Activated naive CD4-positive, alpha-beta T cell treated with anti-CD3 and anti-CD28 coated beads for 36 hours (primary cell): ENCODE measurements at places on chromosomes 16 and 17.

DNA sequence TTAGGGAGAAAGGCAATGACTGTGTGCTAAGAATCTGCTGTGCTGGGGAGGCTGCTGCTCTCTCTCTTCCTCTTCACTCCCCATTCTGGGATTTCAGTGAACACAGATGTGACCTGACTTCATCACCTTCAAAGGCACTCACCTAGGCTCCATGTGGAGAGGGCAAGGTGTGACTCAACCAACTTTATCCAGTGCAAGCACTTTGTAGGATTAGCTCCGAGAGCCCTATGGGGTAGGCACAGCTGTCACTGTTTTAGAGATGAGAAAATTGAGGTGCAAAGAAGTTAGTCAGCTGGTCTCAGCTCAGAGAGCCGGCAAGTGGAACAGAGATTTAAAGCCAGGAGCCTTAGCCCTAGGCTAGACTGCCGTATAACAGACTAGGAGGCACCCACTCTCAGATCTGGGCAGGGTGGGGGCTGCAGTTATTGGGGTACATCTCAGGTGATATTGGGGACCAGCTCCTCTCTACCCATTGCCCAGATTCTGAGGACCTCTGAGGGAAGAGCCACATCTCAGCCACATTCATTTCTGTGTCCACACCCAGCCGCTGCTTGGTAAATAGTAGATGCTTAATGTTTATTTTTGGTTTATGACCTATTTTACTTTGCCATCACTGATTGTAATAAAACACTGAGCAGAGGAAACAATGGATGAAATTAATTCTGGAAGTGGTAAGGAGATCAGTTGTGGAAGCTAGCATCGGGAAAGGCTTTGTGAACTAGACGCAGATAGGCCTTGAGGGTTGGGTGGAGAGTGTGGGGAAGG lies 138.8 kb downstream of the CCDC182 start:
- H3K36me3 ChIP-seq = no peaks in the 10 kb centered on the region
- DNase-seq = no peak
- H3K27me3 ChIP-seq = no peaks in the 10 kb centered on the region
- H3K4me1 ChIP-seq = peaks cover 70% of the 10 kb centered on the region

- no peak for DNase-seq
- H3K27me3 ChIP-seq = no peaks in the 10 kb centered on the region
- H3K4me3 ChIP-seq = no peak overlapping the region
- H3K4me1 ChIP-seq = no peaks in the 10 kb centered on the region
- no peaks in the 10 kb centered on the region for H3K36me3 ChIP-seq
- H3K27ac ChIP-seq = no peak overlapping the region
These were observed 150.9 kb downstream of the HS3ST3B1 start for GRCh38 chr17:14451729-14452191.

- H3K4me3 ChIP-seq = no peak overlapping the region
- no peak overlapping the region for H3K27ac ChIP-seq
- no peaks in the 10 kb centered on the region for H3K36me3 ChIP-seq
- peaks cover 2% of the 10 kb centered on the region for H3K4me1 ChIP-seq
These were observed 10.2 kb downstream of the MFSD6L start for GRCh38 chr17:8788998-8789397.

DNA sequence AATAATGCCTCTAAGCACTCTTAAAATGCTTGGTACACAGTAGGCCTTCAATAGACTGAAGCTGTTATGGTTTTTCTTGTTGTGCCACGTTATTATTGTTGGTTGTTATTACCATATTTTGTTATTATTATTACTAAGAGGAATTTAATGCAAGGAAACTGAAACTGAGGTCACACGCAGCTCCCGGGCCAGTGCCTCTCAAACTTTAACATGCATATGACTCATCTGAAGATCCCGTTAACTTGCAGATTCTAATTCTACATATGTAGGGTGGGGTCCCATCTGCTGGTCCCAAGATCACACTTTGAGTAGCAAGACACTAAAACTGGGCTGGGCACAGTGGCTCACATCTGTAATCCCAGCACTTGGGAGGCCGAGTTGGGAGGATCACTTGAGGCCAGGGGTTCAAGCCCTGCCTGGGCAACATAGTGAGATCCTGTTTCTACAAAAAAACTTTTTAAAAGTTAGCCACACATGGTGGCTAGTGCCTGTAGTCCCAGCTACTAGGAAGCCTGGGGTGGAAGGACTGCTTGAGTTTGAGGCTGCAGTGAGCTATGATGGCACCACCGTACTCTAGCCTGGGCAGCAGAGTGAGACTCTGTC lies 888 bp downstream of the ACSM5 start:
- no peak overlapping the region for H3K27ac ChIP-seq
- H3K4me3 ChIP-seq = no peak overlapping the region
- H3K36me3 ChIP-seq = no peaks in the 10 kb centered on the region
- no peaks in the 10 kb centered on the region for H3K4me1 ChIP-seq

DNA sequence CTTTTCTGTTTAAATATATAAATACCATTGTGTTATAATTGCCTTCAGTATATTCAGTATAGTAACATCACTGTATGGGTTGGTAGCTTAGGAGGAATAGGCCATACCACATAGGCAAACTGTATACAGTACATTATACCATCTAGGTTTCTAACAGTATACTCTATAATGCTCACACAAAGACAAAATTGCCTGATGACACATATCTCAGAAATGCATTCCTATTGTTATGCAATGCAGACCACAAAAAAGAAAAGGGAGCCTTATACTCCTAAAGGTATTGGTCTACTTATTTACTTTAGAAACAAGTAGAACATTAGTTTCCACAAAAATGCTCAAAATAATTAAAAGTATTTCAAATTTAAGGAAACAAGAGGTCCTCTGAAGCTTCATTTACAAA lies 47.9 kb downstream of the SETD6 start:
- no peaks in the 10 kb centered on the region for H3K27me3 ChIP-seq
- peaks cover 4% of the 10 kb centered on the region for H3K4me1 ChIP-seq
- H3K4me3 ChIP-seq = no peak overlapping the region
- H3K27ac ChIP-seq = no peak overlapping the region

GRCh38 chr16:55543472-55543871 lies 23.0 kb upstream of the CAPNS2 start:
- H3K27ac ChIP-seq = no peak overlapping the region
- H3K36me3 ChIP-seq = no peaks in the 10 kb centered on the region
- no peak overlapping the region for H3K4me3 ChIP-seq
- H3K27me3 ChIP-seq = no peaks in the 10 kb centered on the region
- H3K4me1 ChIP-seq = no peaks in the 10 kb centered on the region

- peaks cover 8% of the 10 kb centered on the region for H3K27me3 ChIP-seq
- no peak overlapping the region for H3K4me3 ChIP-seq
- no peaks in the 10 kb centered on the region for H3K36me3 ChIP-seq
- no peaks in the 10 kb centered on the region for H3K4me1 ChIP-seq
- DNase-seq = no peak
These were observed 39.5 kb downstream of the RCVRN start for GRCh38 chr17:9865586-9865985.

GRCh38 chr17:15999974-16000827 lies 577 bp downstream of the TTC19 start:
- H3K27me3 ChIP-seq = no peaks in the 10 kb centered on the region
- peak; percentile 43 for DNase-seq
- peak overlapping the region; percentile 81 for H3K4me3 ChIP-seq
- peaks cover 23% of the 10 kb centered on the region for H3K4me1 ChIP-seq
- H3K36me3 ChIP-seq = peaks cover 34% of the 10 kb centered on the region

DNA sequence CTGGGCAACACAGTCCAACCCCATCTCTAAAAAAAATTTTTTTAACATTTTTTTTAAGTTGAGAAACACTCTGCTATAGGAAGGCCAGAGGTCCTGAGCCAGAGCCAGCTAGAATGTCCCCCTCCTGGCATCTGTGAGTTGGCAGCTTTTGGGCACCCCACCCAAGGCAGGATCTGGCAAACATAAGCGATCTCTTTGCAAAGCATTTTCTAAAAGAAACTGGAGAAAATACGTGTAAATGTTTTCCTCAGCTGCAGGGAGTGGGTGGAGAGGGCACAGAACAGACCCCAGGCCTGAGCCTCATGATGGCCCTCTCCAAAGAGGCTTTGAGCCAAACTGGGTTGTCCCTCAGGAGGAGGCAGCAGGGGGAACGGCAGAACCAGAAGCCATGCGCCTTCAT lies 11.7 kb downstream of the CAVIN1 start:
- no peaks in the 10 kb centered on the region for H3K27me3 ChIP-seq
- no peaks in the 10 kb centered on the region for H3K36me3 ChIP-seq
- H3K4me3 ChIP-seq = no peak overlapping the region
- peaks cover 19% of the 10 kb centered on the region for H3K4me1 ChIP-seq
- H3K27ac ChIP-seq = no peak overlapping the region

DNA sequence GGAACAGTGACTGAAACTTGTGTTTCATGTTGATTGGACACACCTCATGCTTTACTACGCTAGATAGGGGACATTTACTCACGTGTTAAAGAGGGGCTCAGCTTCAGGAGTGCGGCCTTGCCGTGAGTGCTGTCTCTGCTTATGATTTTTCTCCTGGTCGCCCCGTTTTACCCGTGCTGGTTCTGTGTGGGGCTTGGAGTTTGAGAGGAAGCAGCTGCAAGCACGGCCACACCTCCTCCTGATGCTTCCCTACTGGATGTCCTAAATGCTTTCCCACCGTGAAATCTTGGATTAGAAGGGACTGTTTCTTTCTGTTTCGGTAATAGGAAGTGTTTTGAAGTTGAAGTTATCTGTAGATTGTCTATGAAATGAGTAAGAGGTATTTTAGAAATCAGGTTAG lies 54.0 kb upstream of the ZNF750 start:
- H3K4me1 ChIP-seq = peaks cover 41% of the 10 kb centered on the region
- H3K36me3 ChIP-seq = peaks cover 12% of the 10 kb centered on the region
- H3K27me3 ChIP-seq = no peaks in the 10 kb centered on the region
- H3K27ac ChIP-seq = peak overlapping the region; percentile 83

DNA sequence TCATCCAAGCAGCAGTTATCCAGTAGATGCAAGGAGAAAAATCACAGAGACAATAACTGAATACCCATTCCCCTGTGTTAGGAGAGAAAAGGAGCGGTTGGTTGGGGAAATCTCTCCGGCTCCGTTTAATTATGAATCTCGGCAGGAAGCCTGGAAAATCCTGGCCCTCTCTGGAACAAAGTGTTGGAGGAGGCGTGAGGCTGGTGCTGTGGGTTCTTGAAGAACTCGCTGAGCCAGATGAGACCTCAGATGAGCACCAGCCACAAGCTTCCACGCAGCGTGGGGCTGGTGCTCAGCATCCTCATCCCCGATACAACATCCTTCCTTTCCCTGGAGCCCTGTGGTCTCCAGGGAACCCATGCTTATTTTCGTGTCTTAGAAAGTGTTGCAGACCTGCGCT lies 39.7 kb downstream of the CACNG4 start:
- H3K36me3 ChIP-seq = no peaks in the 10 kb centered on the region
- peaks cover 9% of the 10 kb centered on the region for H3K27me3 ChIP-seq
- no peak overlapping the region for H3K4me3 ChIP-seq
- DNase-seq = no peak
- H3K4me1 ChIP-seq = no peaks in the 10 kb centered on the region
- H3K27ac ChIP-seq = no peak overlapping the region

DNA sequence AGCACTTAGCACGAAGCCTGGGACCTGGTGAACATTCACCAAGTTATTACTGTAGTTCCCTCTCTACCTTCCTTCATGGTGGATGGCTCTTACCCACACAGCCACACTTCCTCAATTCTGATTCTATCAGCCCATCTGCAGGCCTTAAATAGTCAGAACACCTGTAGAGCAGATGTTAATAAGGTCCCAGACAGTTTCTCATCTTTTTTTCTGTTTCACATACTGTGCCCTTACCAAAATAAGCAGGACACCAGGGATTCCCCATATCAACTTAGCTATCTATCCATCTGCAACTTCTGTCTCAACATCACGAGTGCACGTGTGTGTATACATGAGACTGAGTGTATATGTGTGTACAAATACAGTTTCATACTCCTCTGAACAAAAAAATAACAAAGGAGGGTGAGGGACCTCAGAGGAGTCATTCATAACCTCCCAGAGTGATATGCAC lies 2.8 kb downstream of the RECQL5 start:
- no peaks in the 10 kb centered on the region for H3K27me3 ChIP-seq
- H3K4me1 ChIP-seq = peaks cover 22% of the 10 kb centered on the region
- H3K36me3 ChIP-seq = peaks cover 19% of the 10 kb centered on the region
- H3K4me3 ChIP-seq = no peak overlapping the region
- H3K27ac ChIP-seq = no peak overlapping the region

- H3K36me3 ChIP-seq = no peaks in the 10 kb centered on the region
- H3K4me3 ChIP-seq = no peak overlapping the region
- H3K27ac ChIP-seq = no peak overlapping the region
- H3K4me1 ChIP-seq = no peaks in the 10 kb centered on the region
These were observed 31.8 kb downstream of the CCL4 start for GRCh38 chr17:36135465-36135864.

GRCh38 chr16:54633943-54634362 lies 296.7 kb upstream of the IRX5 start:
- H3K4me3 ChIP-seq = no peak overlapping the region
- no peak for DNase-seq
- no peak overlapping the region for H3K27ac ChIP-seq
- H3K27me3 ChIP-seq = peaks cover 7% of the 10 kb centered on the region
- H3K36me3 ChIP-seq = no peaks in the 10 kb centered on the region

DNA sequence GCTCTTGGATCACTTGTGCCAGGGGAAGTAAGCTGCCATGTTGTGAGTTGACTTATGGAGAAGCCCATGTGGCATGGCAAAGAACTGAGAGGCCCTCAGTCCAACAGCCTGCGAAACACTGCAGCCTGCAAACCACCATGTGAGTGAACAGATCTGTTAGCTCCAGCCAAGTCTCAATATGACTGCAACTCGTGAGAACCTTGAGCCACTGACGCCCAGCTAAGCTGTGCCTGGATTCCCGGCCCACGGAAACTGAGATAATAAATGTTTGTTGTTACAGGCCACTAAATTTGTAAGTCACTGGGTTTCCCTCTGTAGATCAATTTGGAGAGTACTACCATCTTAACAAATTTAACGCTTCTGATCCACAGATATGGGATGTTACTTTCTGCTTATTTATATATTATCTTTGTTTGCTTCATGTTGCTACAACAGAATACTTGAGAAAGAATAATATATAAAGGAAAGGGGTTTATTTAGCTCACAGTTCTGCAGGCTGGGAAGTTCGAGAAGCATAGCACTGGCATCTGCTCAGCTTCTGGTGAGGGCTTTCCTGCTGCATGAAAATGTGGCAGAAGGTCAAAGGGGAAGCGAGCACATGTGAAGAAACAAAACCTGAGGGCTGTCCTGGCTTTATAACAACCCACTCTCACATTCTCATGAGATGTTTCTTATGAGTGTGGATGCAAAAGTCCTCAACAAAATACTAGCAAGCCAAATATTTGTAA lies 29.4 kb upstream of the ATP2A3 start:
- H3K27me3 ChIP-seq = peaks cover 2% of the 10 kb centered on the region
- no peak overlapping the region for H3K4me3 ChIP-seq

- DNase-seq = no peak
- H3K27me3 ChIP-seq = peaks cover 5% of the 10 kb centered on the region
- H3K36me3 ChIP-seq = no peaks in the 10 kb centered on the region
These were observed 301.4 kb downstream of the MAF start for GRCh38 chr16:79298894-79299799.

GRCh38 chr16:27355610-27356009 lies 41.8 kb downstream of the IL4R start:
- peaks cover 81% of the 10 kb centered on the region for H3K36me3 ChIP-seq
- no peak overlapping the region for H3K4me3 ChIP-seq
- no peaks in the 10 kb centered on the region for H3K27me3 ChIP-seq
- peaks cover 13% of the 10 kb centered on the region for H3K4me1 ChIP-seq
- DNase-seq = peak; percentile 71
